Skeletal muscle cell (primary cell): ENCODE measurements at places on chromosomes 1 and 21.

DNA sequence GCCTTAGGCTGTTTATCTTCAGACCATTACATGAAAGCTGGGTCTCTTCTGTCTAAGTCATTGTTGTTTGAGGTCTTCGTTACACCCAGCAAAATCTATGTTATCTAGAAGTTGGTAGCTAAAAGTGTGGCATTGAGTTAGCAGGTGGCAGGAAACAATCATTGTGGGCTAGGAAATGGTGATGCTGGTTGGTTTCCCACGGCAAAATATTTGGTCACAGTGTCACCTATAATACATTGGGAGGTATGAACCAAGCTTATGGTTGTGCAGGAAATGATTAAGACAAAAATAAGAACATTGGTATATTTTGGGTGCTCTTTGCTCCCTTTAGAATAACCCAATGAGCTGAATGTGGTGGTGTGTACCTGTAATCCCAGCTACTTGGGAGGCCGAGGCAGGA lies 169.7 kb downstream of the TRIM33 start:
- DNase-seq, result no peak

GRCh38 chr1:160367934-160368923 lies 1.4 kb downstream of the NHLH1 start:
- DNase-seq, result no peak

- DNase-seq, result peak; percentile 90
Measured at GRCh38 chr1:23470282-23471070, 13.5 kb downstream of the ASAP3 start.

DNA sequence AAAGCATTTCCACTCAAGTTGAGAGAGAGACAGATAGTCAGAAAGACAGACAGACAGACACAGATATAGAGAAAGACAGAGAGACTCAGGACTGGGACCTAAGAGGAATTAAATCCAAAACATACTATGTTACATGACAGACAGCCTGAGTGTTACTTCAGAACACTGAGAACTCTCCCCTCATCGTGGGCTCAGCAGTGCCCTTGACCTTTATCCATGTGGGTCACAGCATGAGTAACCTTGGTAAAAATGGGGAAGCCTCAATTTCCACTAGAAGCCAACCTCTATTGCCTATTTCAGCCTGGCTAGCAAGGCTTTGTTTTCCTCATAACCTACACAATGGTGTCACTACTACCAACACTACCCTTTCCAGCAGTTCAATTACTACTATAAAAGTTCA lies 81.9 kb upstream of the TRABD2B start:
- DNase-seq, result no peak

- DNase-seq, result peak; percentile 56
Measured at GRCh38 chr1:54883349-54884102, 3.5 kb downstream of the DHCR24 start.

- DNase-seq, result no peak
Measured at GRCh38 chr1:186943891-186944686, 115.3 kb downstream of the PLA2G4A start.

DNA sequence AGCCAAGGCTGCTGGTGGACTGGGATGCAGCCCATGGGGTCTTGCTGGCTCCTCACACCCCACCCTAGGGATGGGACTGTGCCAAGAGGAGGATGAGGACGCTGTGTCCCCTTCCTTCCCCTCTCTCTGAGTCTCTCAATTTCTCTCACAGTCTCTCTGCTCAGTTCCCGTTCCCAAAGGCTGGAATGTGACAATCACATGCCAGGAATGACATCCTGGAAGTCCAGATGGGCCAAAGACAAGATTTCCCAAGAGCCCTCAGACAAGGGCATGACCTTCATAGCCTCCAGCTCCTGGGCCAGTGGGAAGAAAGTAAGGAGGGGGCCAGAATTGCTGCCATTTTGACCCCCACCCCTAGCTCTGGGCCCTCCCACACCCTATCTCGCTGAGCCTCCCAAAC lies 7.6 kb upstream of the CDCP2 start:
- no peak for DNase-seq

DNA sequence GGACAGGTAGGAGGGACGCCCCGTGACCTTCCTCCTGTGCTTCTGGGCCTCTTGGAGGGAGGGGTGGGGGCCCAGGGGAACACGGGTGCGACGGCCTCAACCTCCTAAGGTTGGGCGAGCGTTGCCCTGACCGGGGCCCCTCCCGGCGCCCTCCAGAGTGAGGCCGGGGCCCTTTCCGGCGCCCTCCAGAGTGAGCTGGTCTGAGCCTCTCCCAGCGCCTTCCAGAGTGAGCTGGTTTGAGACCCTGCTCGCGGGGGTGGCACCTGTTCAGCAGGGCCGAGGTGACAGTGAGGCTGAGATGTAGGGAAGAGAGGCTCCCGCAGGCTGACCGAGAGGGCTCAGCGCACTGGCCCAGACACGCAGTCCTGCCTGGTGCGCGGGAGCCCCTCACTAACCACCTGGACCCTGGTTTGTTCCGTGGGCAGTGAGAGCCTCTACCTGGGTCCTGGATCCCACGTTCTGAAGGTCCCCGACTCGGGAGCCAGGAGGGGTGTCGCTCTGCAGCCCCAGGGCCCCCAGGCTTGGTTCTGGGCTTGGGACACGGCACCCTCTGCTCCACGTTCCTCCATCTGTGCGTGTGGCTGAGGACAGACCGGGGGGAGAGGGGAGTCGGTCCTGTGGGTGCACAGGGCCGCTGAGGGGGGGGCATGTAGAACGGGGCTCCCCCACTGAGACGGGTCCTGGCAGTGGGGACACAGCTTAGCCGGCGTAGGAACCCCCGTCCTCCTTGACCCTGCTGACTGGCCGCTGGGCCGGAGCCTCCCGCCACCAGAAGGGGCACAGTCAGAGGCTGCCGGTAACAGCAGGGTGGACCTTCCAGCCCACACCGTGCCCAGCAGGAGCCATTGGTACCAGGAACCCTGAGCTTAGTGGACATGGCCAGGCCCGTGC lies 1.4 kb downstream of the COL6A1 start:
- DNase-seq, result no peak
